GF-D8 (cell line): ENCODE measurements at places on chromosomes 7 and 10.

DNA sequence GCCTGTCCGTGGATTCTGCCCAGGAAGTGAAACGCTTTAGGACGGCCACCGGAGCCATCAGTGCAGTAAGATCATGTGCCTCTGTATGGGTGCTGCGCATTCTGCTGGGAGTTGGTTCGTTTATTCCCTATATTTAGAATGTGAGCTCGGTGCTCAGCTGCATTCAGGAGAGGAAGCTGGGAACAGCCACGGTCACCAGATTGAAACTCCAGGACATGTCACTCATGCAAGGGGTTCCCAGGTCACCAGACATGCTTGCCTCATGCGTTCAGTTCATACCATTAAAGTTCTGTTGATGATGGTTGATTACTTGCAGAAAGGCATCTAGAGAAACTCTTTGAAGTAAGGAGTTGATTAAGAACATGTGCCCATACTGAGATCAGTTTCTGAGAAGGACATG lies 78.1 kb downstream of the TRRAP start:
- DNase-seq = no peak

DNA sequence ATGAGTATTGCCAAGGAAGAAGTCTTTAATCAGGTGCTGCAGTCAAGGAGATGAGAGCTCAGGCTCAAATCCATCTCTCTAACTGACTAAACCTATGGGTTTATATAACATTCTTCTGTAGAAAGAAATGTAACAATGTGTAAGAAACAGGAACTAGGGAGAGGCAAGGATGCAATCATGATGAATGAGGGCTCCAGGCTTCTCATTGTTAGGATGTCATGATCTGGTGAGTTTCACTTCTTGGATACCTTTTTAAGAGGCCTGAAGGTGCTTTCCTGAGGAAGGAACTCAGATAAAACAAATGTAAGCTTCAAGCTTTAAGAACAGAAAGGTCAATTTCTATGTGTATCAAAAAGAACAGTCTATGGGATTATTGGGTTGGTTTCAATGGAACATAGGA lies 30.8 kb upstream of the SCIN start:
- DNase-seq = no peak

- DNase-seq = no peak
These were observed 10.0 kb downstream of the CPED1 start for GRCh38 chr7:120998520-120998919.

- DNase-seq = no peak
These were observed 76.5 kb downstream of the TEX36 start for GRCh38 chr10:125606414-125607010.

DNA sequence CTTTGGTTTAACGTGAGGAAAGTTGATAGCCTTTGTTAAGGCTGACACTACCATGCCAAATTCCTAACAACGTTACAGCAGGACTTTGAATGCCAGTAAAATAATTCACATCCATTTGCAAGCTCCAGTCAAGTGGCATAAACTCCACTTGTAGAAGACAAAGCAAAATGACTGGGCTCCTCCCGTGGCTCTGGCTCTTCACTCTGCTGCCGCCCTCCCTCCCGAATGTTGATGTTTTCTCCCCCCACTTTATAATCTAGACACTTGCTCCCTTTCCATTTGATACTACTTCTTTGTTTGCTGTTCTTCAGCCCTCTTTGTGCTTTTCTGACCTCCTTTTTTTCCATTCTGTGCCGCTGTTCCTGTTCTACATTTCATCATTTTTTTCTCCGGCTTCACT lies 22.8 kb upstream of the ITGB8 start:
- no peak for DNase-seq

DNA sequence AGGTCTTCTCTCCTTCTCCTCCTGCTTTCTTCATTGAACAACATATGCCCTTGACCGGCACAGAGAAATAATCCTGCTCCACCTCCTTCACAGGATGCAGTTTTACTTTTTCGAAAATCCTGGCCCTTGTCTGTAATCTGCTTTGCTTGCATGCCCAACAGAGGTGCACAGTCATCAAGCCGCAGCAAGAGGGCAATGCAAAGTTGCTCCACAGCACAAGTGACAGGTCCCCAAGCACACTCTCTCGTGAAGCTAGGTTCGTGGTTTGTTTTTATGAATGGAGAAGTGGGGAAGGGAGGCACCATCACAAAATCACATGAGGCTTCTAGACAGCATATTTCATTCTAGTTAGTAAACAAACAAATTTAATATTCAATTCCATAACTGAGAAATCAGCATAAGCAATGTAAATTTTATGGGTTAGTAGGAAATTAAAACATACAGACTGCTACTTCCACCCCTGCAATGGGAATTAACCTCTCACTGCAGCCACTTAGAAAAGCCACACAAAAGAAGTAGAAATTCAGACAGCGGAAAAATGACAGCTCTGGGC lies 178.8 kb downstream of the TPK1 start:
- no peak for DNase-seq

- DNase-seq = no peak
These were observed 144.9 kb upstream of the AHR start for GRCh38 chr7:17153536-17153935.

DNA sequence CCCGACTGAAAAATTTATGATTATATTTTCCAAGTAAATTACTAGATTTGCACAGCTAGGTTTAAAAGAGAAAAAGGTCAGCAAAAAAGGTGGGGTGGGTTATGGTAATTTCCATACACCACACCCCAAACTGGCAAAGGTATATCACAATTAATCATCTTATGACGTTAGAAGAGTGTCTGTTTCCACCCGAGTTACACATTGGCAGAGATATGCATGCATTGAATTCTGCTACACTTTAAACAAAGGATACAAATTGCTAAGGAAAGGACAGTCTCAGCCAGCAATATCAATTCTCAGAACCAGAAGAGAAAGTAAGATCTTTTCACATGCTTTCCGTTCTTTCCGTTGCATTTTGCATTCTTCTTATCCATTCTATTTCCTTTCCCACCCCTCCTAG lies 843.3 kb downstream of the GATA3 start:
- DNase-seq = no peak

DNA sequence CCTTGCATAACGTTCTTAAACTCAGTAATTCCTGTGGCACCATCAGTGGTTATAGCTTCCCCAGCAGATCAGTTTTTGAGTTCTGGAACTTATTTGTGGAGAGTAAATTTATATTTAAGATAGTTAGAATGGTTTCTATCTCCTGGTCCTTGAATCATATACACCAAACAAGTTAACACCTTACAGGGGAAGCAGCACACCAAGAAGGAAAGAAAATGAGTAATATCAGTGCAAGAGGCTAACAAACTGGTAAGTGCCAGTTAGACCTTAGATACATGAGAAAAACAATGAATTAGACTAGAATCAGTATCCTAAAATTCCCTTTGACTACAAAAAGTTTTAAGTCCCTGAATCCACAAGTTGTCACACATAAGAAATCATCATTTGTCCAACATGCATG lies 54.2 kb downstream of the ABI1 start:
- DNase-seq = no peak

GRCh38 chr10:94066411-94066810 lies 72.7 kb downstream of the PLCE1 start:
- DNase-seq = no peak

- no peak for DNase-seq
These were observed 2.4 kb upstream of the EGR2 start for GRCh38 chr10:62818426-62819011.

DNA sequence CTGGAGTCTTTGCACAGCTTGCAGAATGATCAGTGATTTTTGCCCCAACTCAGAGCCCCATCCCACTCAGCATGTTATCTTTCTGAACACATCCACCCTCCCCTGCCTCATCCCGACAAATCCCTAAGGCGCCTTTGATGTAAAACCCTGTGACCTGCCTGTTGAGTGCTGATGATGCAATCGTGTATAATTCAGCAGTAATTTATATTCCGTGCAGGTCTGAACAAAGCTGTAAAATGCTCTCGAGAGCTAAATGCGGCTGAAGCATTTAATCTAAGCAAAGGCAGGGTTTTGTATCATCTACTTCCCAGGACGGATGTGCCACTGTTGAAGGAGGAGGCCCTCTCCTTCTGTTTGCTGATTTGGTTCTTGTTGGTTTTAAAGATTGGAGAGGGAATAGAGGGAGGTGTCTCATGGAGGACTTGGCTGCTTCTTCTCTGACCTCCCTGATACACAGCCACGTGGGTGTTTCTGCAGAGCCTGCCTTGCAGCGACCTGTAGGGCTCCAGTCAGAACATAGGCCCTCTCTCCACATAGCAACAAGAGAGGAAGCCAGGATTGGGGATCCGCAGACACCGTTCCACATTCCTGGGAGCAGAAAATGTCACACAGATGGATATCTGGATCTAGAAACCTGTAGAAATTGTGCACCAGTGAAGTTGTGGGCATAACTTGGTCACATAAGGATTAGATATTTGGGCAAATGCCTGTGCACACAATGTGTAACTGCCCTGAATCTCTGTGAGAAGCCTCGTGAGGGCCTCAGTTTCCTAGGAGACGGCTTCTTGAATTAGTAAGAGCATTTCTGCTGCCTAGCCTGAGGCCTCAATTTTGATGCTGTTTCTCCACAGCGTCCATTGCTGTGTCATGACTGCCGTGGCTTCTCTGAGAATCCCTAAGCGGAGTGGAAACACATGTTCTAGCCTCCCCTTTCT lies 90.2 kb upstream of the AGK start:
- DNase-seq = no peak

DNA sequence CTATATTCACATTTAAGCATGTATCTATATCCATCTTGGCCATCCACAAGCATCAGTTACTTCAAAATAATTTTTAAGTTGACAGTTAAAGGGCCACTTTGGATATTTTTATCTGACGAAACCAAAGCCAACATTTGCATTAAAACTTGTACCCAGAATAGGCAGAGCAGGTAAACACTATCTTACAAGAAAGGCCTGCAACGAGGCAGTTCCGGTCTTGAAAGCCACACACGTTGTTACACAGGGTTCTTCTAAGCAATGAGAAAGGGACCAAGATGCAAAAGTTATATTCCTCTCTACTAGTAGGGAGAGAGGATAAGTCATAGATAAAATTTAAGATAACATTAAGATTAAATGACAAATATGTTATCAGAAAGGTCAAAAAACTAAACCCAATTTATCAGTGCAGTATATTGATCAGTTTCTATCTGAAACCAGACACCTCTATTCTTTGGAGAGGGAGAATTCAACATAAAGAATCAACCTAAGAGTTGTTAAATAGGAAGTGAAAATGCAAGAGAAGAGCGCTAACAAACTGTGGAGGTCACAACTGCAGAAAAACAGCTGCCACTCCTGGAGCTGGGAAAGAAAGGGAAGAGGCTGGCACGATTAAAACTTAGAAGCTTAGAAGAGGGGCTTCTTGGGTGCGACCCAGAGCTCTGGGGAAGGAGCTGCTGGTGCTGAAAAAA lies 701.3 kb downstream of the TNS3 start:
- no peak for DNase-seq

- DNase-seq = no peak
These were observed 45.6 kb downstream of the CACNA2D1 start for GRCh38 chr7:82397879-82398524.

- DNase-seq = no peak
These were observed 376 bp downstream of the GNA12 start for GRCh38 chr7:2843711-2844152.

DNA sequence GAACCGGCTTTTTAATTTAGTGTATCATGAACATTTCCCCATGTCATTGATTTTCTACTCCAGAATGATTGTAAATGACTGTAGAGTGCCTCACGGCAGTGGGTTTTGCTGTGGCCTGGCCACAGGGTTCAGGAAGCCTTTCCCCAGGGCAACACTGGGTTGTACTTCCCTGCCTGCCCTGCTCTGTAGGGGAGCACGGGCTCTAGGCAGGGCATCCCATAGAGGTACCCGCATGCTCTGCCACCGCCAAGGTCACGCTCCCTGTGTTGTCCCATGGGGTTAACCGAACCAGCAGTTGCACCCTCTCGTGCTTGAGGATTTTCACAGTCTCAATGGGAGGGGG lies 63.8 kb downstream of the BPGM start:
- no peak for DNase-seq

DNA sequence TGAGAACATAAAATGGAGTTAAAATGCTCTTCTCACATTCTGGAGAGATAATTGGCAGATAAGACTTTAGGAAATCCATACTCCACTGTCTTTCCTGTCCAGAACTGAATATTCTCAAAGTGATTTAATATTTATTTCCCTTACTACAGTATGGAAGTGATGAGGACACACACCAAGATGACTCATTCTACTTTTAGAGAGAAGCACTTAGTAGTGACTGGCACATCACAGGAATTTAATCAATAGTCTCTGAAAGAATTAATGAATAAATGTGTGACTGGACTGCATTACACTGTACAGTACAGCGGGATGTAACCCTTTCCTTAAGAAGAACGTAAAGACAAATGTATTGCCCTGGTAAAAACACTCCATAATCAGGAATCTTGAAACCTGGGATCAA lies 116.7 kb downstream of the SEMA3E start:
- DNase-seq = no peak

DNA sequence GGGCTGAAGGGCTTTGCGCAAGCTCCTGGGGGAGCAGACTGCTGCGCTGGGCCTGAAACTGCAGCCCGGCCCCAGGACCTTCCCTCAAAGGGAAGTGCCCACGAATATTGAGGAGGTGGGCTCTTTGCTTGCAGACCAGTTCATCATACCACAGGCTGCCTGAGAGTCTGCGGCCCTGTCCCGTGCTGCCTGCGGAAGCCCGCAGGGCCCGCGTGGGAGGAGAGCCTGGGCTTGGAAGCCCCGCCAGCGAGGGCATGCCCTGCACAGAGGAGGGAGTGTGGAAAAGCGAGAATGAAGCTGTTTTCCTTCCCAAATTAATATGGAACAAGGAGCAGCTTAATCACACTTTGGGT lies 83.6 kb upstream of the MKI67 start:
- DNase-seq = no peak

DNA sequence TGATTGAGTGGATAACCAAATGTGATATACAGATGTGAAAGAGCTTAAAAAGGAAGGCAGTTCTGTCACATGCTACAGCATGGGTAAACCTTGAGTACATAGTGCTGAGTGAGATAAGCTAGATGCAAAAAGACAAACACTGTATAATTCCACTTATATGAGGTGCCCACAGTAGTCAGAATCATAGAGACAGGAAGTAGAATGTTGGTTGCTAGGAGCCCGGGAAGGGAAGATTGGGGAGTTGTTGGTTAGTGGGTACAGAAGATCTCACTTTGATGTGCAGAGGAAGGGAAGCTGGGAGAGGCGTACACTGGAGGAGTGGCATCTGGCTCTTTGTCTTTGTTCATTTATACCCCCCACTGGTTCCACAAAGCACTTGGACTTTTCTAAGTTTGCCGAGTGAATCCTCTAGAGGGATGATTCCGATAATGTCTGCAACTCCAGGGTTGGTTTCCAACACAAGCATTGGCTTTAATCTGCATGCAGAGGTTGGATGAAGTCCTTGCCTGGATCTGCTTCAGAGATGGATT lies 39.5 kb downstream of the TSPAN14 start:
- DNase-seq = peak; percentile 23
